Right ventricle myocardium superior (tissue), 1 donor: ENCODE measurements at places on chromosomes 5 and 9. TPM values are rescaled to one million over a fixed set of nuclear protein-coding genes. Genes with fewer than 3 reads are reported as not detected.

- DNase-seq = no peak
These were observed 1.2 kb downstream of the CXXC5 start for GRCh38 chr5:139649082-139649991.

Gene CTNND2
- 1.7 TPM for total RNA-seq

Gene GPR150
- total RNA-seq = not detected

DNA sequence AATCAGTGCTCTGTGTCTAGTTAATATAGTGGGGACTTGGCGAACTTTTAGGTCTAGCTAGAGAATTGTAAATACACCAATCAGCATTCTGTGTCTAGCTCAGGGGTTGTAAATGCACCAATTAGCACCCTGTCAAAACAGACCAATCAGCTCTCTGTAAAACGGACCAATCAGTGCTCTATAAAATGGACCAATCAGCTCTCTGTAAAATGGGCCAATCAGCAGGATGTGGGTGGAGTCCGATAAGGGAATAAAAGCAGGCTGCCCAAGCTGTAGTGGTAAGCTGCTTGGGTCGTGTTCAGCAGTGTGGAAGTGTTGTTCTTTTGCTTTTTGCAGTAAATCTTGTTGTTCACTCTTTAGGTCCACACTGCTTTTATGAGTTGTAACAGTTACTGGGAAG is 3.6 kb upstream of the OTULINL start:
- no peak for DNase-seq

Gene GLIPR2
- total RNA-seq = 6.7 TPM

- DNase-seq = no peak
These were observed 404 bp downstream of the MRNIP start for GRCh38 chr5:179858241-179858585.

DNA sequence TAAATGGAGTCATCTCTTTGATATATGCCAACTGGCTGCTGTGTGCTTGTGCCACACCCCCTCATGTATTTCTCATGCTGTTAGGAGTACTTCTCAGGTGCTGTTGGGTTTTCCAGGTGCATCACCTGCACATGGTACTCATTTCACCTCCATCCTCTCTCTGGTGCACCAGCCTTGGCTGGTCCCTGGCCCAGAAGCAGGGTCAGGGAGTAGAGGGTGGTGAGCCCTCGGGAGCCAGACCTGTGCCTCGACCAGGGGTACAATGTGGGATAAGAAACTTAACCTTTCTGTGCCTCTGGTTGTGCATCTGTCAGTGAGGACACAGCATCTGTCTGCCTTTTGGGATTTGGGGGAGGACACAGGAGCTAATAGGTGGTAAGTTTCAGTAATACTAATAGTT is 38.5 kb downstream of the SECISBP2 start:
- DNase-seq = no peak

- no peak for DNase-seq
These were observed 71.0 kb downstream of the AMBP start for GRCh38 chr9:114006931-114007691.
